Head of caudate nucleus (tissue), 42 donors: ENCODE measurements at places on chromosomes 1 and 21.

- DNase-seq = peak; percentile 15
Observed at GRCh38 chr1:62962901-62963776, 179.2 kb downstream of the ATG4C start.

- no peak for DNase-seq
Observed at GRCh38 chr1:25786887-25787759, 12.9 kb upstream of the SELENON start.

DNA sequence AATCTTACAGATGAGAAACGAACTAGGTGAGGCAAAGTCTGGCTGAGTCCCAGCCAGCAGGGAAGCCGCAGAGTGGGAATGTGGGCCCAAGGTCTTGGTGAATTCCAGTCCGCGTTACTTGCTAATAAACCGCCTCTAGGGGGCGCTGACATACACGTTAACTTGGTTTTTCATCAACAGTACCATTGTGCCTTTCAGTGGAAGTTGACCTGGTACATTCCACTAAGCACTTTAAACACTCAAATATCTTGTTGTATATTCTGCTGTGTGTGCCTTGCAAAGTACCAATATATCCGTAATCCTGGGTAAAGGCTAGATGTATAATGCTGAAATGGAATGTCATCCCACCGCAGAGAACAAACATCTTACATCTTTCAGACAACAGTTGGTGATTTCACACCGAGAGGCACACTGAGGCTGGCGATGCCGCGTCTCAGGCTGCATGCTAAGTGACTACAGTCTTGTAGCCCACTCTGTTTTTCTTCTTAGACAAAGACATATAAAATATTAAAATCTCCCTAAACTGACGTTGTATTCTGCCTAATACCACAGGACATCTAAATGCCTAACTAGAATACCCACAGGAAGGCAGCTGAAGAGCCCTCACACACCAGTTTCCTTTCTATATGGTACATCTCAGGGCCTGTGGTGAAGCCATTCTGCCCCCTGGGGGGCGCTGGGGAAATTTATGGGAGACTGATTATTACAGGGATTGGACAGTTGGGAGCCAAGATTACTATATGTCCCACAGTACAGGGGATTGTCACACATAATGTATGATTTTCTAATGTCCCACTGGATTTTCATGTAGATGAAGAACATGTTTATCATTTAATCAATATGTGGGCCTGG lies 49.2 kb upstream of the C1orf198 start:
- peak; percentile 71 for DNase-seq

DNA sequence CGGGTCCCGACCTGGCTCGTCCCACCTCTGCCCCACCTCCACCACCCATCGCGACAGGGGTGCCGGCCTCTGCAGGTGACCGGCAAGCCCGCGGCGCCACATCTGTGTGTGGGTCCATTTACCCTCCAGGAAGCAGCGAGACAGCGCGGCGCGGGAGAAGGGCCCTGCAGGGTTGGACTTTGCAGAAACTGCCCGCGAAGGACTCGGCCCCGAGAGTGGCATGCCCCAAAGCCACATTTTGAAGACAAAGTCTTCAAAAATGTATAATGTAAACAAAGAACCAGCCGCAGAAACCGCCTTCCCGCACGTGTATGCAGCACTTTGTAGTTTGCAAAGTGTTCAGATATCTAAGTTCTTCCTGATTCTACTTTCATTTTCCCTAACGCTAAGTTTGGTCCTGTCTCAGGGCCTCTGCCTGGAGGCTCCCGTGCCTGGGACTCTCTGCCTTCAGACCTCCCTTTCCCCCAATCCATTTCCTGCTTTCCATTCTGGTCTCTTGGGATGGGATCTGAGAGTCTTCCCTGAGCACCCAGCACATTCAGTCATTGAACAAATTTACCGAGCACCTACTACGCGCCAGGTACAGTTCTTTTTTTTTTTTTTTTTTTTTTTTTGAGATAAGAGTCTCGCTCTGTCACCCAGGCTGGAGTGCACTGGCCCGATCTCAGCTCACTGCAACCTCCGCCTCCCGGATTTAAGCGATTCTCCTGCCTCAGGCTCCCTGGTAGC lies 524 bp upstream of the TMCO4 start:
- no peak for DNase-seq
